ENCODE measurements at places on chromosomes 1 and 21.

DNA sequence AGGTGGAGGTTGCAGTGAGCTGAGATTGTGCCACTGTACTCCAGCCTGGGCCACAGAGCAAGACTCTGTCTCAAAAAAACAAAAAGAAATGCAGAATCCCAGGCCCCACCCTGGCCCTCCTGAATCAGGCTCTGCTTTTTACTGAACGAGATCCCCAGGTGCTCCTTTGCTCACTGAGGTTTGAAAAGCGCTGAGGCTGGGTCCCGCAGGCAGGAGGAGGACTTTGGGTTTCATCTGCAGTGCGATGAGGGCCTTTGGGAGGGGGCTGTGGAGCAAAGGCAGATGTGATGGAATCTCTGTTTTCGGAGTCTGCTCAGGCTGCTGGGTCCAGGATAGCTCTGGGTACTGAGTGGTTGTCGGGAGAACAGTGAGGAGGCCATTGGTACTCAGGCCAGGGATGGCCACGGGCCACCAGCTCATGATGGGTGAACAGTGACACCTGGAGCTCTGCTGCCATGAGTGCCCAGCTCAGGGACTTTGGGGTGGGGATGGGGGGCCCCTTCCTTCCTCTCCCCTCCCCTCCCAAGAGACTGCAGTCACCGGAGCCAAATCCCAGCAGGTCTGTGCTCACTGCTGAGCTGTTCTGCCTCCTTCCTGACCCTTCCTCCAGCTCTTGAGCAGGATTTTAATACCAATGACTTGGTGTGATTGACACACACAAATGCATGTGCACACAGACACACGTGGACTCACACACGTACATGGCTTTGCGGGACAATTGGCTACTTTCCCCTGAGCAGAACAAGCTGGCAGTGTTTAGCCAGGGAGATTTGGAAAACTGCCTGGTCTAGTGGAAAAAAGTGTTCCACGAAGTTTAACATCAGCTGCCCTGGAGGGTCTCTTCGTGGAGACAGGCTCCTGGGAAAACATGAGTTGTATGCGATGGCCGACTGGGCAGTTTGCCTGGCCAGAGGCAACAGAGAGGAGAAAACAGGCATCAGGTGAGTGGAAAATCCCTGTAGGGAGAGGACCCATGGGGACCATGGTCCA lies 3.6 kb upstream of the DHRS3 start:
- DNase-seq = no peak

- DNase-seq = no peak
Observed at GRCh38 chr1:218705391-218705790, 360.3 kb downstream of the TGFB2 start.

- no peak for DNase-seq
Observed at GRCh38 chr1:8312235-8313218, 5.4 kb upstream of the SLC45A1 start.

DNA sequence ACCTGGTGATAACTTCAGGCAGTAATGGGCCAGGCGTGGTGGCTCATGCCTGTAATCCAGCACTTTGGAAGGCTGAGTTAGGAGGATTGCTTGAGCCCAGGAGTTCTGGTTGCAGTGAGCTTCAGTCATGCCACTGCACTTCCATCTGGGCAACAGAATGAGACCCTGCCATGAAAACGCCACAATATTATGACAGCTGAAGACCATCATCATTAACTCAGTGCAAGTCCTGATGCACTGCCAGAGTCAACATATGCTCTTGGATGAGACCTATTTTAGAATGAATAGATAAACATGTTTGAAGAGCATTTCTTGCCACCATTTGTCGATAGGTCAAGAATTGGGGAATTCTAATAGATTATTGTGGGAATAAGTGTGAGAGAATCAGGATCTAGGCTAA lies 26.4 kb downstream of the HENMT1 start:
- no peak for DNase-seq

GRCh38 chr1:170533298-170533697 lies 1.3 kb downstream of the GORAB start:
- no peak for DNase-seq

Data from activated CD8-positive, alpha-beta memory T cell treated with anti-CD3 and anti-CD28 coated beads for 4 hours (primary cell).